ENCODE measurements at places on chromosomes 6 and 20.

GRCh38 chr20:20621195-20621594 lies 91.2 kb downstream of the RALGAPA2 start:
- DNase-seq: no peak

- no peak for DNase-seq
Observed at GRCh38 chr6:25301362-25301761, 22.2 kb downstream of the CARMIL1 start.

- no peak for DNase-seq
Observed at GRCh38 chr20:17808782-17809181, 109.0 kb downstream of the BANF2 start.

DNA sequence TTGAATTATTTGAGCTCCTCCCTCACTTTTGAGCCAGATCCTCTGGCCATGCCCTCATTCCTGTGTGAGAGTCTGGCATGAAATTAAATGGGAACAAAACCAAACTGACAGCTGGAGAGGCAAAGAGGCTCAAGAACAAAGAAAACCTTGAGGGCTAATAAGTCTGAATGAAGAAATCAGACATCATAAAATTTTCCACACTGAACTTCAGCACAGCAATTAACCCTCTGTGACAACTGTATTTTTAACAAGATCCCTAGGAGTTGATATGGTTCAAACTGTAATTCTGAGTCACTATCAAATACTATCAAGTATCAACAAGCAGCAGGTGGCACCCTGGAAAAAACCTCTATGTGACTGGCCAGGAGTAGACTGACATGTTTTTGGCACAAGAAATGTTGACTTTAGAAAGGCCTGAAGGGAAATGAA lies 109.4 kb upstream of the EMILIN3 start:
- DNase-seq: no peak

GRCh38 chr20:61520893-61521460 lies 268.9 kb downstream of the CDH4 start:
- DNase-seq: no peak

DNA sequence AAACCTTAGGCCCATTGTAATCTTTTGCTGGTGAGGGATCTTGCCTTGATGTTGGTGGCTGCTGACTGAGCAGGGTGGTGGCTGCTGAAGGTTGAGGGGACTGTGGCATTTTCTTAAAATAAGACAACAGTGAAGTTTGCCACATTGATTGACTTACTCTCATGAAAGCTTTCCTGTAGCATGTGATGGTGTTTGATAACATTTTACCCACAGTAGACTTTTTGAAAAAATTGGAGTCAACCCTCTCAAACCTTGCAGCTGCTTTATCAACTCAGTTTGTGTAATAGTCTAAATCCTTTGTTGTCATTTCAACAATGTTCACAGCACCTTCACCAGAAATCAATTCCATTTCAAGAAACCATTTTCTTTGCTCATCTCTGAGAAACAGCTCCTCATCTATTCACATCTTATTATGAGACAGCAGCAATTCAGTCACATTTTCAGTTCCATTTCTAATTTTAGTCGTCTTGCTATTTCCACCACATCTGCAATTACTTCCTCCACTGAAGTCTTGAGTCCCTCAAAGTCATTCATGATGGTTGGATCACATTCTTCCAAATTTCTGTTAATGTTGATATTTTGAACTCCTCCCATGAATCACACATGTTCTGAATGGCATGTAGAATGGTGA lies 37.2 kb downstream of the CST9L start:
- no peak for DNase-seq

GRCh38 chr20:11267762-11268335 lies 594.0 kb upstream of the JAG1 start:
- DNase-seq: no peak

GRCh38 chr6:786946-787763 lies 94.2 kb upstream of the EXOC2 start:
- DNase-seq: no peak

DNA sequence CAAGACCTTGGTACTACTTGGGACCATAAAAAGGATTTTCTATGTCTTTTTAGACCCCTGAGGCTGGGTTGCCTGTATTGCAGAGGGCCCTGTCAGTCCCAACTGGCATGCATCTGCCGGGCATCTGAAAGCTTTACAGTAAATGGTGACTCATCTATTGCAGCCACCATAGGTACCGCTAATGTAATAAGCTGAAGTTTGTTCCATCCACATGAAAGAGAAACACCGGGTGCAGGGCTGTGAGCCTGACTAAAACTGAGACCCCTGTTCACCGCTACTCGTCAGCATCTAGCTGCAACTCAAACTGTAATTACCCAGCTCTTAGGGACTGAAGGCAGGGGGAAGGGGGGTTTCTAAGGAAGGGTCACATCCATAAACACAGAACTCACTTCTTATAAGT lies 49.5 kb downstream of the TRERF1 start:
- DNase-seq: no peak

DNA sequence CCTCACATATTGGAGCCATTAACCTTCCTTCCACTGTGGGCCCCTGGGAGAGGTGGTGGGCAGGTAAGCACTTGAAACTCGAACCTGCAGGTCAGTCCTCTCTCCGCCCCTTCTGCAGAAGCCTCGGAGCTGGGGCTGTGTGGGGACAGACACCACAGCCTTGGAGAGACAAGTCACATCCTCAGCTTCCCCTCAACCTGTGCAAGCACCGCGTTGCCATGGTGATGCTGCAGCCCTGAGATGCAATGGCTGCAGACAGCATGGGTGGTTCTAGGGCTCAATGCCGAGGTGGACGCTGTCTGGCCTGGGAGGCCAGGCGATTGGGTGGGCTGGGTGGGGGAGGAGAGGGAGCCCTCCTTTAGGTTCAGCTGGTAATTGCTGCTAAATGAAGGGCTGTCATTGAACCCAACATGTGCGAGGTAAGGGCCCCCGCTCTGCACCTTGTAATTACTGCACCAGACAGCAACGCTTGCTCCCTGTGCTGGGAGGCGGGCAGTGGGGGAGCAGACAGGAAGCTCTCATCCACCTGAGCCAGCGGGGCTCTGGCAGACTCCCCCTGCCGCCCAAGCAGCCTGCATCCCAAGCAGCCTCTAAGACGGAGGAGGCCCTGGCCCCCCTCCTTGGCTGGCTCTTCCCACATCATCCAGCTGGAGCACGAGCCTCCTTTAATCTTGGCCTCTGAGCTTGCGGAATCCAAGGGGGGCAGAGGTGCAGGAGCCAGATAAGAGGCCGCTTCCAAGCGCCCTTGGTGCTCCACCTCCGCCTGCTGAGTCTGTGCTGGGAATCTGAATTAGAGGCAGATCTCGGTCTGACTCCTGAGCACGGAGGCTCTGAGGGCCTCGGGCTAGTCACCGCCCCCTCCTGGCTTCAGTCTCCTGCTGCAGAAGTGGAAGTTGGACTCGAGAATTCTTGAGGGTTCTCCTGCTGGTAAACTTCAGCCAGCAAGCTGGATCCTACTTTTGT lies 39.8 kb upstream of the CDH22 start:
- DNase-seq: peak; percentile 39

DNA sequence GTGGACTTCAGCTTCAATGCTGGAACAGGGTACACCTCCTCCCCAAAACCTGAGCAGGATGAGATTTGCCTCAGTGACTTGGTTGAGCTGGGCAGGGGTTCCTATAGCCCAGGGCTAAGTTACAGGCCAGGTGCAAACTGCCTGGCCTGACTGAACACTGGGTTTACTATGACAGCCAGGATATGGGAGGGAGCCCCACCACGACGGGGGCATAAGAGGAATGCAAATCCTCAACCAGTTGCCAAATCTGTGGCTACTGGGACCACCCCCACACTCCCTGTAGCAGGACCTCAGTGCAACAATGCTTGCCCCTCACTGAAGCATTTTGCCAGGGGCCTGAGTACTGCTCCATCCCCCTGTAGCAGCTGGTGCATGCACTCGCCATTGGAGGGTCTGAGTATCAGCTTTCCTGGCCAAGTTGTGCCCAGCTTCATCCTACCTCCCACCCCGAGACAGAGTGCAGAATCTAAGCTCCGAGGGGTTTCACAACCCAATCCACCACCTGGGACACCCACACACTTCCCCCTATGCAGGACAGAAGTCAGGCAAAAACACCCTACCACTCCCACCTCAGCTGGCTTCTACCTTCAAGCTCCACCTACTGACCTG lies 27.6 kb downstream of the TREML4 start:
- no peak for DNase-seq

GRCh38 chr6:161922631-161923119 lies 648.8 kb upstream of the AGPAT4 start:
- no peak for DNase-seq

GRCh38 chr20:44796758-44797457 lies 13.4 kb downstream of the RIMS4 start:
- DNase-seq: no peak

- DNase-seq: no peak
Observed at GRCh38 chr20:7579888-7580287, 360.4 kb downstream of the HAO1 start.

- DNase-seq: no peak
Observed at GRCh38 chr6:3882866-3883265, 33.7 kb downstream of the FAM50B start.
